ENCODE measurements at places on chromosomes 1 and 21. TPM values are rescaled to one million over a fixed set of nuclear protein-coding genes. Genes with fewer than 3 reads are reported as not detected.
A peak's percentile ranks its signal among the peaks of the same experiment; 100 is the strongest.

The CD244 gene
- total RNA-seq: 0.39 TPM

The NCF2 gene
- 40.8 TPM for total RNA-seq

The TSPAN1 gene
- total RNA-seq: 1.2 TPM

The HMCN1 gene
- 13.3 TPM for total RNA-seq

The FCRL5 gene
- 0.13 TPM for total RNA-seq

The GATAD2B gene
- total RNA-seq: 37.4 TPM

GRCh38 chr1:913491-914130 lies 10.1 kb upstream of the SAMD11 start:
- no peak for DNase-seq

DNA sequence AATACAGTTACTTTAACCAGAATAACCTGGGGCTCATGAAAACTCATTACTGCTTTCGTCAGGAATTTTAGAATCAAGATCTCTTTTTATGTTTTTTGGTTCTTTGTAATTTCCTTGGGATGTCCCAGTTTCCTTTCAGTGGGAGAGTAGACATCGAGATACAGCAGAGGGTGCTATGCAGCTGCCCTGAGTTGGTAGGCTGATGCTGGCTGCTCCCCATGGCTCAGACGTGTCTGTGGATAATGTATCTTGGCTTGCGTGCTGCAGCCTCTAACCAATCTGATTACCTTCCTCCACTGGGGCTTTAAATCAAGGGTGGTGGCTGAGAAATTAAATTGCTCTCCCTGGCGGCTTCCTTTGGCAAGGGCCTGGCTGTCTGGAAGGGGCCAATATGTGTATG lies 253.7 kb downstream of the CACNA1E start:
- DNase-seq: no peak

DNA sequence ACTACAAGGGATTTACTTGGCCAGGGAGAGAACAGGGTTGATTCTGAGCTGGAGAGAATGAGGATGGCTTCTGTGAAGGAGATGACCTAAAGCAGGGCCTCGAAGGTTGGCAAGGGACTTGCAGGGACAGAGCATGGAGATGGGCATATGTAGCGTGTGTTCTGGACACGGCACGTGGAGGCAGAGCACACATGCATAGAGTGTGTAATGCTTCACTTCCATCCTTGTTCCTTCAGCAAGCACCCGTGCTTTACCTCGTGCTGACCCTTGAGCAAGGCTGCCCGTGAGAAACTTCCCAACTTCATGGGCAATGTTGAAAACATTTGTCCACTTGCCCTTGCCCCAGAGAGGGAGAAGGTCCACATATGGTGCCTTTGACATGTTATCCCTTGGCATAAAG lies 33.1 kb downstream of the NFIA start:
- DNase-seq: no peak

- no peak for DNase-seq
Measured at GRCh38 chr1:210598135-210598652, 269.5 kb downstream of the HHAT start.

- DNase-seq: no peak
Measured at GRCh38 chr1:204414016-204414415, 2.4 kb upstream of the PPP1R15B start.

GRCh38 chr1:119564548-119564947 lies 57.5 kb downstream of the HSD3B1 start:
- DNase-seq: no peak

GRCh38 chr1:199956005-199956404 lies 71.5 kb upstream of the NR5A2 start:
- DNase-seq: no peak

- no peak for DNase-seq
Measured at GRCh38 chr21:45370575-45370974, 34.4 kb upstream of the COL18A1 start.

- no peak for DNase-seq
Measured at GRCh38 chr21:38354746-38355145, 98.0 kb downstream of the KCNJ15 start.

DNA sequence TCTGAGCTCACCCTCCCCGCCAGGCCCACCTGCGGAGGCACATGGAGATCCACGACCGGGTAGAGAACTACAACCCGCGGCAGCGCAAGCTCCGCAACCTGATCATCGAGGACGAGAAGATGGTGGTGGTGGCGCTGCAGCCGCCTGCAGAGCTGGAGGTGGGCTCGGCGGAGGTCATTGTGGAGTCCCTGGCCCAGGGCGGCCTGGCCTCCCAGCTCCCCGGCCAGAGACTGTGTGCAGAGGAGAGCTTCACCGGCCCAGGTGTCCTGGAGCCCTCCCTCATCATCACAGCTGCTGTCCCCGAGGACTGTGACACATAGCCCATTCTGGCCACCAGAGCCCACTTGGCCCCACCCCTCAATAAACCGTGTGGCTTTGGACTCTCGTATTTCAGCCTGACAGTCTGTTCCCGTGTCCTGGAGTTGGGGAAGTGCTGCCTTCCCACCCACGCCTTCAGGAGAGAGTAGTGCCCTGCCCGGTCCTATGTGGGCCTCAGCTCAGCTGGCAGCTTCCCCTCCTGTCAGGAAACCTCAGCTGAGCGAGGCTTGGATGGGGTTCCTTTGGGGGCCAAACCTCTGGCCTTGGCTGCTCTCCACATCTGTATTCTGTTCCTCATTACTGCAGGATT lies 9.2 kb downstream of the ZBTB48 start:
- no peak for DNase-seq

- no peak for DNase-seq
Measured at GRCh38 chr1:185681034-185681633, 53.1 kb upstream of the HMCN1 start.

- no peak for DNase-seq
Measured at GRCh38 chr1:241817331-241817792, 30.6 kb upstream of the EXO1 start.

GRCh38 chr1:67264152-67264551 lies 43.5 kb upstream of the IL12RB2 start:
- DNase-seq: no peak

- DNase-seq: no peak
Measured at GRCh38 chr1:161382214-161383019, 14.7 kb upstream of the CFAP126 start.

DNA sequence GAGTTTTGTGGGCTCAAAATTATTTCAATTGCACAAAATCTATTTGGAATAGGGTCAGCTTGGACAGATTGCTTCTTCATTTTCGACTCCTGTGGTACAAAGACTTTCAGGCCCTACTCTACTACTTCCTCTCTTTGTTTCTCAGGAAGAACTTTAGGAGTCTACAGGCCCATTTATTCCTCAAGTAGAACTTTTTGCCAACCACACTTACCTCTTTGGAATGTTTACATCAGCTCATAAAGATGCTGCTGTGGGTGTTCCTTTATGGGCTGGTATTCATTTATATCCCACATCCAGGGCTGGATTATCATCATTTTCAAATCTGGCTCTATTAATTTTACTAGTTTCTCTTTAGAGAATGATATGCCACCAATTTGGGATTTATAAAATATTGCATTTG lies 46.3 kb upstream of the TNFSF18 start:
- no peak for DNase-seq

DNA sequence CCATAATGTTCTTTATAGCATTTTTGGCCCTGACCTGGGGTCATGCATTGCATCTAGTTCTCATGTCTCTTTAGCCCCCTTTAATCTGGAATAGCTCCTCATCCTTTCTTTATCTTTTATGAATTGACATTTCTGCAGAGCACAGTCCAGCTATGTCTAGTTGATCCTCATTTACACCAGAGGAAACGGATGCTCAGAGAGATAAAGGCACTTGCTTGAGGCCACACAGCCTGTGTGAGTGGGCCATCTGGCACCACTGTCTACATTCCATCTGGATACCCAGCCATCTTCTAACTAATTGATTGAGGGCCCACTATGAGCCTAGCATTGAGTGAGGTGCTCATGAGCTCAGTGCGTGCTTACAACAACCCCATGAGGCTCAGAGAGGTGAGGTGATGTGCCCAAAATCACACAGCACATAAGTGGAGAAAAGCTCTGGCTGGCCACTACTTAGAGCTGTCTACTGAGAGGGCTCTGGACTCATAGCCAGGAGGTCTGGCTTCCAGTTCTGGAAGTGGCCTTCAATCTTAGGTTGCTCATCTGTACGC lies 3.5 kb downstream of the HPCA start:
- DNase-seq: no peak

DNA sequence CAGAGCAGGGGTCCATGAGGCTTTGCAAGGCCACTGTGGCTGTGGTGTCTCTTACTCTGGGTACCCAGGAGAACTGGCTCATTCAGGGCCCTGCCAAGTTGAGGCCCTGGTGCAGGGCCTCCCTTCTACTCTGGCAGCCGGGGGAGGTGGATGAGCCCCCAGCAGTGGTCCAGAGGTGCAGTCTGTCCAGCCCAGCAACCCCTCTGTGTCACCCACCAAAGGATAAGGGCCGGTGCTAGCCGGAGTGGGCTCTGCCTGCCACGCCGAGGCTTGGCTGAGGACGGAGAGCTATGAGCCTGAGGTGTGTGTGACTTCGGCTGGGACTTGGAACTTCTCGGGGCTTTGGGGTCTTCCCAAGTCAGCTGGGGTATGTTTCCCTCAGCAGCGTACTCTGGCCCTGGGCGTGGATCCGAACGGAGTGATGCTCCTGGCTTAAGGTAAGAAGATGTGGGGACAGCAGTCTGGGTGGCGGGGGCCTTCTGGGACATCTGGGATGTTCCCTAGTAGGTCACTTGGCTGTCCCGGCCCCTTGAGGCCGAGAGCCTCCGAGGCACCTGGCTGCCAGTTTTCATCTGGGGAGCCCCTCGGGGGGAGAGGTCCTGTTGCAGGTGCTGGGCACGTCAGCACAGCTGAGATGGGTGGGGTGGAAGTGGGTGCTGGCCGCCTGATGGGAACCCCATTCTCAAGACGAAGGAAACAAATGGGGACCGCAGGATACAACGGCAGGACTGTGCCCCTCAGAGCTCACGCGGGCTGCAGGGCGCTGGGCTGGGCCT lies 25.9 kb downstream of the RUNX3 start:
- peak; percentile 81 for DNase-seq

GRCh38 chr1:25255706-25256577 lies 8.7 kb upstream of the RSRP1 start:
- DNase-seq: no peak

All from mesenteric fat pad (tissue), 1 donor.